ENCODE measurements at places on chromosomes 6 and 20. TPM values are rescaled to one million over a fixed set of nuclear protein-coding genes. Genes with fewer than 3 reads are reported as not detected.

GRCh38 chr6:50707652-50708300 lies 5.5 kb upstream of the TFAP2D start:
- peak; percentile 54 for DNase-seq

Gene RHAG
- polyA plus RNA-seq: not detected

Gene SEL1L2
- not detected for polyA plus RNA-seq

DNA sequence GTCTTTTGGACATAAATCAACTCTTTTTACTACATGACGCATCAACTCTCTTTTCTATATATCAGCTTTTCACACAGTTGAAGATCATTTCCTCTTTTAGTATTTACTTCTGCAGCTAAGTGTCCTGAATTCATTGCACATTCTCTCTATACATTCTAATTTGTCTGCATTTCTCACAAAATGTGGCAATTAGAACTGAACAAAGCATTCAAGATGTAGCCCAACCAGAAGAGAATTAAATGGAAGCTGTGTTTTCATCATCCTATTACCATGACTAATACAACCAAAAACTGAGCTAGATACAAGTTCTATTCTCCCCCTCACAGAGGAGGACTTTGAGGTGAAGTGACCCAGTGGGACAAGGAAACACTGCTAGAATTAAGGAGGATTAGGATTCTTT lies 86.9 kb downstream of the PLCG1 start:
- DNase-seq: no peak

- no peak for DNase-seq
Observed at GRCh38 chr20:4613718-4614620, 107.7 kb upstream of the PRND start.

Gene GSTA1
- 4.0 TPM for polyA plus RNA-seq

Gene SLC22A3
- polyA plus RNA-seq: 35.6 TPM

Gene SLC52A3
- polyA plus RNA-seq: 1.4 TPM
